ENCODE measurements at places on chromosomes 5 and 9.

DNA sequence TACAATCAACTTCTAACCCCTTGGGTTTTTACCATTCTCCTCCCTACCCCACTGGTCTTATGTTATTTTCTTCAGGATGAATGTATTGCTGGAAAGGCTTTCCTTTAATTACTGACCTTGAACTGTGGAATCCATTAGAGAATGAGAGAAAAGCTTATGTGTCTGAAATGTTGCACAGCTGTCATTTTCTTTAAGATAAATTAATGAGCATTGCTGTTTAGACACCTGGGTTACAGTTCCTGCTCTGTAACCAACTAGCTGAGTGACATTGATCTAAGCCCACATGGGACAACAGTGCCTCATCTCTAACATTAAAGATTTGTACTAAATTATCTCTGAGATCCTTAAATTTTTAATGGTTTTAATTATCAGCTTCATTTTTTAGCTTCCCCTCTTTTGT lies 507.0 kb downstream of the TAF11L14 start:
- no peak overlapping the region for H3K27ac ChIP-seq
- no peak overlapping the region for H3K4me3 ChIP-seq
- no peaks in the 10 kb centered on the region for H3K27me3 ChIP-seq

DNA sequence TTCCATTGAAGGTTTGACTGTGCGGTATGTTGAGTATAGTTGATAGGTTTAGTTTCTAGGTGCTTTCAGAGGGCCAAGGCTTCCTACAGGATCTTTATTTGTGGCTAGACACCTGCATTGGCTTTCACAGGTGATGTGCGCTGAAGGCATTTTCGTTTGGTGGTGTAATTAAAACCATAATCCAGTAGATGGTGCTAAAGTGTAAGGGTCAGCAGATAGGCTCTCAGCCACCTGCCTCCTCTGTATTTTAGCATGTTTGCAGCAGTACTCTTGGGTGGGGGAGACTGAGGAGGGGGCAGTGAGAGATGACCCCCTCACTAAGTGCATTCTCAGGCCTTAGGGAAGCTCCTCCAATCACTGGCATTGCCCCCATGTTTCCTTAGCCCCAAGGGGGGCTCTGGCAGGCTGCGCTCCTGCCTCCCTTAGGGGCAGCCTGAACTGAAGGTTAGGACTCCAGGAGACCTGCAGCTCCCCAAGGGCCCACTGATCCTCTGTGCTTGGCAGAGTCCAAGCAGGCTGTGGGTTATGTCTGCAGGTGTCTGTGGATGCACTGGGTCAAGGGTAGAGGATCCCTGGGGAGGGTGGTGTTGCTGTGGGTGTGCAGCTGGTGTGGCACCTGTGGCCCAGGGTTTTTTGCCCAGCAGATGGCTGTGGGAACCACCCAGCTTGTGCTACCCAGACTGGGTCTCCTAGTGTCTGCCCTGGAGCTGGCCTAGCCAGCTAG lies 23.4 kb downstream of the CDK20 start:
- no peak overlapping the region for H3K4me3 ChIP-seq
- H3K27ac ChIP-seq, result no peak overlapping the region
- peaks cover 29% of the 10 kb centered on the region for H3K27me3 ChIP-seq
- H3K4me1 ChIP-seq, result no peaks in the 10 kb centered on the region
- no peaks in the 10 kb centered on the region for H3K36me3 ChIP-seq

GRCh38 chr5:133652951-133653759 lies 40.8 kb upstream of the FSTL4 start:
- H3K4me3 ChIP-seq, result no peak overlapping the region
- no peaks in the 10 kb centered on the region for H3K27me3 ChIP-seq
- DNase-seq, result no peak
- no peaks in the 10 kb centered on the region for H3K4me1 ChIP-seq
- no peaks in the 10 kb centered on the region for H3K36me3 ChIP-seq

GRCh38 chr9:20646656-20647055 lies 24.4 kb upstream of the MLLT3 start:
- peak overlapping the region; percentile 13 for H3K27ac ChIP-seq
- H3K36me3 ChIP-seq, result no peaks in the 10 kb centered on the region
- H3K27me3 ChIP-seq, result no peaks in the 10 kb centered on the region
- H3K4me1 ChIP-seq, result no peaks in the 10 kb centered on the region

DNA sequence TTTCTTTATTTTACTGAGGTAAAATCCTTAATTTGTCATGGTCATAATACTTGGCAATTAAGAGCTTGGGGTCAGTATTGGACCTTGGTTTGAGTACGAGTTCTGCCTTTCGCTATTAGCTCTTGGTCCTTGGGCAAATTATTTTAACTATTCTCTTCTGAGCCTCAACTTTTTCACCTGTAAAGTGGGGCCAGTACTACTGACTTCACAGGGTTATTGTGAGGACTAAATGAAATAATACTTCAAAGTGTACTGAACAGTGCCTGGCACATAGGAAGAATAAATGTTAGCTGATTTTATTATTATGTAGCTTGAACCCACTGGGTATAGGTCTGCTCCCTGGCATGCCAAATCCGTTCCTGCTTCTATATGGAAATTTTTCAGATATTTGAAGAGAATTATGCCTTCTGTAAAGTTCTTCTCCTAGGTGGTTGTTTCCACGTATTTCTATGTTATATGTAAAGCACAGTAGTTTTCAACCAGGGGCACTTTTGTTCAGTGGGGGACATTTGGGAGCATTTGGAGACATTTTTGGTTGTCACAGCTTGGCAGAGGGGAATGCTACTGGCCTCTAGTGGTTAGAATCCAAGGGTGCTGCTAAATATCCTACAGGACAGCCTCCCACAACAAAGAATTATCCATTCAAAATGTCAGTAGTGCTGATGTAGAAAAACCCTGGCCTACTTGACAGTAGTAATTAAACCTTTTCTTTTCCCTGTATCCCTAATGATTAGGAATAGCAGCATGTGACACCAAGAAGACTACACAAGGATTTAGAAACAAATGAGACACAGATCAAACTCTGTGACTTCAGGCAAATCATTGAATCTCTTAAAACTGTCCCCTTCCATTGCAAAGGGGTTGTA lies 4.5 kb downstream of the RCL1 start:
- H3K4me1 ChIP-seq, result peaks cover 38% of the 10 kb centered on the region
- no peak overlapping the region for H3K4me3 ChIP-seq
- no peaks in the 10 kb centered on the region for H3K36me3 ChIP-seq
- DNase-seq, result no peak
- H3K27ac ChIP-seq, result no peak overlapping the region

DNA sequence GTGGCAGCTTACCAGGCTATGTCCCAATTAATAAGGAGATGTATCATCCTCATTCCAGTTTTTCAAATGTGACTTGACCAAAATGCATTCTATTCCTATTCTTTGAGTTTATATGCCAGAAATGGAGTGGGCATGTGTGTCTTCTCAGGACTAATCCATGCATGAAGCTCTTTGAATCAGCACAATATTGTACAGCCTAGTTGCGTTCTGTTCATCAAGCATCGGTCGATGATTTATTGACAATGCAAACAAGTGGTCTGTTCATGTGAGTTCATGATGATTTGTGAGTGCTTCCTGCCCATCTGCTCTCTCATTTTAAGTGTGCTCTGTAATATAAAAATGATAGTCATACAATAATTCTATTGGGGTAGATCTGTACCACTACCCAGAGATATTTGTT lies 48.3 kb downstream of the PALM2AKAP2 start:
- H3K36me3 ChIP-seq, result no peaks in the 10 kb centered on the region
- no peak overlapping the region for H3K4me3 ChIP-seq
- no peak overlapping the region for H3K27ac ChIP-seq
- no peaks in the 10 kb centered on the region for H3K27me3 ChIP-seq
- peaks cover 13% of the 10 kb centered on the region for H3K4me1 ChIP-seq

DNA sequence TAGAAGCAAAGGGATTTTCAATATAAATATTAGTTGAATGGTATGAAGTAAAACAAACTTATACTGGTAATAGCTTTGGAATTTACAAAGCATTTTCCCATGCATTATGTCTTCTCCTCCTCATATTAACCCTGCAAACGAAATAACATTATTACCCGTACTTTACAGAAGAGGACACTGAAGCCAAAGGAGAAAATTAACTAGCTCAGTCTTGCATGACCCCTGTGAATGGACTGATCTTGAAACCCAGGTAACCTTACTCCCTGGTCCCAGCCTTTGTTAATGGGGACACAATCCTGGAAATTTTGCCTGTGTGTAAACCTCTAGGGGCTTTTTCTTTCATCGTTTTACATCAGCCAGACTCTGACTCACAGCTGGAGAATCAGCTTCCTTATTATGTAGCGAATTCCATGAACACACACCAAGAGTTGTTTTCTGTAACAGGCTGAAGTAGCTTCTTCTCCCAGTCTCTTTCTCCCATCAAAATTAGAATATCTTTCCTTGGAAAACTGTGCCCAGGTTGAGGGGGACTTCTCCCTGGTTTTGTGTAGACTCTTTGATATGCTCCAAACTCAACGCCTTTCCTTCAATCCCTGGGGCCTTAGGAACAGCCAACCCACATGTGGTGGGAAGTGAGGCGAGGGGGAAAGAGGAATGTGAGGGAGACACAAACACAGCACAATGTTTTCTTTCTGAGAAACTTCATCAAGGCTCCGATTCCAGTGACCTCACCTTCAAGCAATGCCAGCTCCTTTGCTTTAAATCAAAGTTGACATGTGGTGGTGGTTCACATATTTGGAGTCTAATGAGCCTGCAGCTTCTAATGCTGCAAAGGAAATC lies 480.9 kb upstream of the PAPPA start:
- H3K36me3 ChIP-seq, result no peaks in the 10 kb centered on the region
- H3K27me3 ChIP-seq, result no peaks in the 10 kb centered on the region
- peaks cover 19% of the 10 kb centered on the region for H3K4me1 ChIP-seq
- no peak overlapping the region for H3K4me3 ChIP-seq

DNA sequence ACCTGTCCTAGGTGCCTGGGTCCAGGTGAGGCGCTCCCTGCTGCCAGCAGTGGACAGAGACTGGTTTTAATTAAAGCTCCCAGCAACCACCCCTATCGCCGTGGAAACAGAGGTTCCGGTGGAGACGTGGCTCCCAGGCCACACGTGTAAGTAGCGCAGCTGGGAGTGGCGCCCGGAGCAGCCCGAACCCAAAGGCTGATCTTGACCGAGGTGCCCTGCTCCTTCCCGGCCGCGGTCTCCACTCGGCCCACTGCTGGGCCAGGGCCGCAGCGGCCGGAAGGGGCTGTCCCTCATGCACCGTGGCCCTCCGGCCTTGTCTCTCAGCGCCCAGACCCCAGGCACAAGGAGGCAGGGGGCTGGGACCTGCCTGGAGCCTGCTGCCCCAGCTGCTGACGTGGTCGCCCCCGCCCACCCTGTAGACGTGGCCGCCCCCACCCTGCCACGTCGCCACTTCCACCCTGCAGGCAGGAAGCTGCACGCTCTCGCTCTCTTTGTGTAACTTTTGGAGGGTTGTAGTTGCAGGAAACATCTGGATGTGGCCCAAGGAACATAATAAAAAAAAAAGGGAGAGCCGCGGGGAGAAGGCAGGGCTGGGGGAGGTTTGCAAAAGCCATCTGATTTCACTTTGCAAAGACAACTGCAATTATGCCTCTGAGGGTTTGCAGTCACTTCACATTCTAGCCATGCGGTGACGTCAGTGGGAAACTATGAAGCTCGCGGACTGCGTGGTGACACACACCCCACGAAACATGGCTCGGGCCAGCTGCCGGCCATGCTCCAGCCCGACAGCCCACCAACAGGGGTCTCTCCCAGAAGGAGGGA lies 129.9 kb downstream of the RXRA start:
- peak overlapping the region; percentile 41 for H3K4me3 ChIP-seq
- no peaks in the 10 kb centered on the region for H3K27me3 ChIP-seq
- H3K27ac ChIP-seq, result peak overlapping the region; percentile 83
- peaks cover 19% of the 10 kb centered on the region for H3K4me1 ChIP-seq
- peak; percentile 90 for DNase-seq
- H3K36me3 ChIP-seq, result no peaks in the 10 kb centered on the region

DNA sequence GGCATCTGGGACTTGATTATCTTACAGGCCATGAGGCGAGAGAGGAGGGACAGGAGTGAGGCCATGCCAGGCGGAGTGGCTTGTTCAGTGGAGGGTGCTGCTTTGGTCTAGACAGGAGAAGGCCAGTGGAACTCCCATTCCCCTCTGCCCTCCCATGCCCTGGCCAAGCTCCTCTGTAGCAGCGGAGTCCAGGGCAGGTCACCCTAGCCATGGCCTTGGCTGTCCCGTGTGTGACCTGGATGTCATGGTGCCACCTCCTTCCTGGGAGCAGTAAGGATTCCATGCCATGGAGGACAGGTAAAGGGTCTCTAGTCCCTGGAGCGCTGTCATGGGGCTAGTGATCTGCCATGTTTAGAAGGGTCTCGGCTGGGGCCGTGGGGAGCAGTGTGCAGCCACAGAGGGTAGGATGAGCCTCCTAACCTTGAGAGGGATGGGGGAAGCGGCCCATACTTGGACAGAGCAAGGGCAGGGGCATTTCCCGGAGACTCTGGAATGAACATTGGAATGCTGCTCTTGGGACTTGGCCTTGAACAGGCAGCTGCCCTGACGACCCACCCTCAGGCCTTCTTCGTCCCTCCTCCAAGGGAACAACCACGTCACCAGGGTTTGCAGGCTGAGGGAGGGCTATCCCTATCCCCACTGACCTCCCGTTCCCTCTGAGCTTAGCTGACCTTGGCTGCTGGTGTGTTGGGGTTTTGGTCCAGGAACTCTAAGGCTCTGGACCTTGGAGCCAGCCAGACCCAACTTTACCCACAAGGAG lies 100.4 kb downstream of the DAB2IP start:
- H3K4me3 ChIP-seq, result no peak overlapping the region
- peaks cover 5% of the 10 kb centered on the region for H3K36me3 ChIP-seq
- no peaks in the 10 kb centered on the region for H3K27me3 ChIP-seq
- peak; percentile 67 for DNase-seq
- H3K4me1 ChIP-seq, result peaks cover 97% of the 10 kb centered on the region

DNA sequence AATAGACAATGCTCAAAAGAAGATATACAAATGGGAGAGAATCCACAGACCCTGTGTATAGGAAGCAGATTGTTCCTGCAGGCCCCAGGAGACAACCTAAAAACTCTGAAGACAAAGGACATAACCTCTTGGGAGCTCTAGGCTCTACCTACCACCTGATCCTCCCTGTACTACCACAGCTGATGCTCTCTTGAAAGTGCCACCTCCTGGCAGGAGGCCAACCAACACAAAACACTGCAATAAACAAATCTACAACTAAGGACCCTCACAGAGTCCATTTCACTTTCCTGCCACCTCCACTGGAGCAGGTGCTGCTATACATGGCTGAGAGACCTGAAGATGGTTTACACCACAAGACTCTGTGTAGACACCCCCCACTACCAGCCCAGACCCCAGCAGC lies 49.0 kb downstream of the STARD4 start:
- no peaks in the 10 kb centered on the region for H3K36me3 ChIP-seq
- H3K4me3 ChIP-seq, result no peak overlapping the region
- DNase-seq, result no peak
- no peak overlapping the region for H3K27ac ChIP-seq
- H3K27me3 ChIP-seq, result no peaks in the 10 kb centered on the region
- H3K4me1 ChIP-seq, result no peaks in the 10 kb centered on the region

- peak overlapping the region; percentile 45 for H3K27ac ChIP-seq
- peak overlapping the region; percentile 45 for H3K4me3 ChIP-seq
- H3K36me3 ChIP-seq, result no peaks in the 10 kb centered on the region
- peaks cover 7% of the 10 kb centered on the region for H3K4me1 ChIP-seq
- H3K27me3 ChIP-seq, result no peaks in the 10 kb centered on the region
Observed at GRCh38 chr9:86099701-86100364, 475 bp upstream of the GOLM1 start.

- no peak overlapping the region for H3K4me3 ChIP-seq
- no peaks in the 10 kb centered on the region for H3K27me3 ChIP-seq
- H3K36me3 ChIP-seq, result no peaks in the 10 kb centered on the region
- H3K4me1 ChIP-seq, result no peaks in the 10 kb centered on the region
- DNase-seq, result no peak
Observed at GRCh38 chr9:83986195-83986594, 5.6 kb downstream of the RMI1 start.

Data from heart left ventricle (tissue), 16 donors.